Body of pancreas (tissue), 4 donors: ENCODE measurements at places on chromosomes 7 and 10. TPM values are rescaled to one million over a fixed set of nuclear protein-coding genes. Genes with fewer than 3 reads are reported as not detected.
A peak's percentile ranks its signal among the peaks of the same experiment; 100 is the strongest.

DNA sequence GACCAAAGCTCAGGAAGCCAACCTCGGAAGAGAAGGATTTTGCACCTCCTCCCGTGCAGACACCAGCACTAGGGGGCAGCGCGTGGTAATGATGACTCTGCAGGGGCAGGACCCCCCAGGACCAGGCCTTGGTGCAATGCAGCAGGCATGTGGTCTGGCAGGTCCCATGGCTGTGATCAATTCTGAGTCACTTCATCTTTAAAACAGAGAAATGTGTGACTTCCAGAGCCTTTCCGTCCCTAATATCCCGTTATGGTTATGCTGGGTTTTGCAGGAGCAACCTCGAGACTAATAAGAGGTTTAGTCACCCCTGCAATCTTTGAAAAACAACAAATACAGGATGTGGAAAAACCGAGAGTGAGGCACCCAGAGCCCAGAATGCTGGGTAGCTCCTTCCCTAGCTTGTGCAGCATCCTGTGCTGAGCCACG, 30.2 kb upstream of the GJD4 start:
- no peak for DNase-seq

DNA sequence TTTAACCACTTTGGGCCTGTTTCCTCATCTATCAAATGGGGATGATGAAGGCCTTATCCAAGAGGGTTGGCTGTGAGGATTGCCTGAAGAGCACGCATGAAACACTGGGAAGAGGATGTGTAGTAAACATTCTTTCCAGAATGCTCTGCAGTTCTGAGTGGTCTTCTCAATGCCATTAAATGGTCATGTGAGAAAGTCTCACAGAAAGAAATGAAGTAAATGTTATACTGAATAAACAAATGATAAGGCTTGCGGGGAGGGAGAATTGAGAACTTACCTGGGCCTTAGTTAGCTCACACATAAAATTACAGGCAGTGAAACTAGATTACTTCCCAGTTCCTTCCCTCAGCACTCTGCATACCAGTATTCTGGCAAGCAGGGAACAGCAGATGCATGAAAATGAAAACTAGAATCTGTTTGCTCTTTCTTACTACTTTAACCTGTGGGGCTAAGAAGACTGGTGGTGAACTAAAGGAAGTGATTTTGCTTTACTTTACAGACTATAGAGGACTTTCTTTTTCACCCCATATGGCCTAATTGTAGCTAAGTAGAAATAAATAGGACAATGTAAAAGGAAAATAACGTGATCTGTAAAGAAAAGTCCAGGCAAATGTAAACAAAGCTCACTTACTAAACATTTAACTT, 135.3 kb upstream of the CCDC6 start:
- DNase-seq = no peak

GRCh38 chr10:30349967-30350735, 1.1 kb upstream of the MTPAP start:
- no peak for DNase-seq

DNA sequence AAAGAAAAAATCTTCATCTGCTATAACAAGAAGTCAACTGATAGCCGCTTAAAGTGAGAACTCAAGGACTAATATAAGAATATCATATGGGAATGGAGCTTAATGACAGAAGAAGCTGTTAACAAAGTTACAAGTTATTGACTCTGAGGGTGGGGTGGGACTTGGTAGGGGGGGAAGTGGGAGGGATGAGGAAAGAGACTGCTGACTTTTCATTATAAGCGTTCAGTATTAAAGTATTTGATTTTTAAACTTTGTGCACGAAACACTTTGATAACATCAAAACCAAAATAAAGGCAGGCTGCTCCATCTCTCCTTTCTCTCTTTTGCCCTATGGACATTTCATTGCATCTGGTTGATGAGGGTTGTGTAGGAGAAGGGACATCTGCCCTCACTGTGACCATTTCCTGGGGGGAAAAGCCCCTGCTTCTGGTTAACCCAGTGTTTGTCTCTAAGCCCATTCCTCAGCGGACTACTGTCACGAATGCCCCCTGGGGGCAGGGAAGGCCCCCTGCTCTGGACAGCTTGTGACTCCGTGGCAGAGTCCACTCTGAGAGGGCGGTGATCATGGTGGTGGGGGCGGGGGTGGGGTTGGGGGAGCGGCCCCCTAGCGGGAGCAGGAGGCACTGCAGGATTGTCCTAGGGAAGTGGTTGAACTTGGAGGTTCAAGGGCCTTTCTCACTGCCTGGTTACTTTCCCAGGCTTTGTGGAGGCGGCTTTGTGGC, 17.4 kb downstream of the SLC13A4 start:
- no peak for DNase-seq

DNA sequence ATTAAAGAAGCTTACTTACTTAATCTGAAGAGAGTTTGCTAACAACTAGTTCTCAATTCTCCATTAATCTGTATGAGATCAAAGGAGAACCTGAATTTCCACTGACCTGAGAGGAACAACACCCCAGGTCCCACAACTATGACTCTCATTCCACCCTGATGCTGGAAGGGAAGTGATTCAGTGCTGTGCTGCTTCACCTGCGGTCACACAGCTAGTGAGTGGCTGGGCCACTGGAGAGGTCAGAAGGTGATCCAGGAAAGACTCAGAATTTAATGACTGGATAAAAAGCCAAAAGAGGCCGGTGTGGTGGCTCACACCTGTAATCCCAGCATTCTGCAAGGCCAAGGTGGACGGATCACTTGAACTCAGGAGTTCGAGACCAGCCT, 23.6 kb downstream of the SORBS1 start:
- DNase-seq = no peak

DNA sequence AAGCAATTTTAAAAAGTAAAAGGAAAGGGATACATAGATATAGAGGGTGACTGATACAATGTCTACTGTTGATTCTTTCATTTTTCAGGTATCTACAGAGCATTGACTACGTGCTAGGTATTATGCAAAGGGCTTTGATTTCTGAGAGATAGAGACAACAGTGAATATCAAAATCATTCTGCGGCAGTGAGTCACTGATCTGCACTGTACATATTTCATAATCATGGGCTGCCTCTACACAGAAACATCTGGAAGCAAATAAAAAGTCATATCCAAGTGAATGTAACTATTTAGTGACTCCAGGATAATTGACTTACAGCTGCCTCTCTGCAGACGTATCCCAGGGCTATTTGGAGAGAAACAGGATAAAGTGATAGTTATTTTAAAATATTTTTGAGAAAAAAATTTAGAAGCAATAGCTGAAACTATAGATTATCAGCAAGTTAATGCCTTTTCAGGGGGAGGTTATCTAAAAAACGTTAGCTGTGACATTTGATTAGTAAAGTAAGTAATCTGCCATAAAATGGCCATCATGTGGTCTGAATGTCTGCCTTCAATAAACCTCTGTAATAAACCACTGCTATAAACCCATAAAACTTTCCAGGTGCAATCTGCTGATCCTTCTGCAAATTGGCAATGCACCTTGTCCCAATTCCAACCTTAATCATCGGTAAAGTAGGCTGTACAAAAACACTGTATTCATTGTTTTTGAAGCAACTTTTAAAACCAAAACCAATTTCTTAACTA, 43.7 kb downstream of the CPXM2 start:
- no peak for DNase-seq

DNA sequence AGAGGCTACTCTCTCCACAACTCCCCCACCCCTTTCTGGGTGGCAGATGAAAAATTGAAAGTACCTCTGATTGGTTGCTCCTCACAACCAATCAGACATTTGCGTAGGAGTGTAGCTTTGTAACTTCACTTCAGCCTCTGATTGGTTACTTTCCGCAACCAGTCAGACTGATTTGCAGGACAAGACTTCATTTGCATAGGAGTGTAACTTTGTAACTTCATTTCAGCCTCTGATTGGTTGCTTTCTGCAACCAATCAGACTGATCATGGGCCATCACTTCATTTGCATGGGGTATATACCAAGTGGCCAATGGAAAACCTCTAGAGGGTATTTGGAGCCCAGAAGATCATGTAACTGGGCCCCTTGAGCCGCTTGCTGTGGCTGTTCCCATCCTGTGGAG, 25.6 kb downstream of the CDNF start:
- no peak for DNase-seq

- DNase-seq = no peak
These were observed 37.1 kb upstream of the SEC61G start for GRCh38 chr7:54796150-54796549.

DNA sequence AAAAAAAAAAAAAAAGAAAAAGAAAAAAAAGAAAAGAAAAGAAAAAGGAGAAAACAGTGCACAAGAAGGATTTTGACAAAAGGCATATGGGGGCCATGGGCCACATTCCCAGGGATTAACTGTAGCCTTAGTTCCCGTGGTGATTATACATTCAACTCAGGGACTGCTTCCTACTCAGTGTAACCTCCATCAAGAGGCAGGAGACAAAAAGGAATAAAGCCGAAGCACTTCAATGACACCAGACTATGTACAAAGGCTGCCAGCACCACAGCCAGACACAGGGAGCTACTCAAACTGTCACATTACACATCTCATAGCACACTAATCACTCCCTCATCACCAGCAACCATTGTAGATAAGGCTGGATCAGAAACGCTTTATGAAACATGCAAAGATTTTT, 5.1 kb upstream of the PMPCB start:
- no peak for DNase-seq

DNA sequence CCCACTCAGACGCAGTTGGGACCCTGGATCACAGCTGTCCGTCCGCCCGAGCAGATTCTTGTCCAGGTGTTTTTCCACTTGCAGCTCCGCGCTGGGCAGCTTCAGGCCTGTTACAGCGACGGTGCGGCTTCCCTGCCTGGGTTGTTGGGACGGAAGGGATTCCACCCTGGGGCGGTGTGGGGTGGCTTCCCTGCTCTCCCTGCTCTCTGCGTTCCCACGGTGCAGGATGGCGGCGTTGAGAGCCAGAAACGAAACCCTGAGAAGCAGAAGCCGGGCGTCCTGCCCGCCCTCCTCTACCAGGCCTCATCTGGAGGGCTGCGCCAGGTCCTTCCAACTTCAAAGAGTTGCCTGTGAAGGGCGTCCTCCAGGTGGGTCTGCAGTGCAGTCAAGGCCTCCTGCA, 194.4 kb downstream of the ADARB2 start:
- no peak for DNase-seq

DNA sequence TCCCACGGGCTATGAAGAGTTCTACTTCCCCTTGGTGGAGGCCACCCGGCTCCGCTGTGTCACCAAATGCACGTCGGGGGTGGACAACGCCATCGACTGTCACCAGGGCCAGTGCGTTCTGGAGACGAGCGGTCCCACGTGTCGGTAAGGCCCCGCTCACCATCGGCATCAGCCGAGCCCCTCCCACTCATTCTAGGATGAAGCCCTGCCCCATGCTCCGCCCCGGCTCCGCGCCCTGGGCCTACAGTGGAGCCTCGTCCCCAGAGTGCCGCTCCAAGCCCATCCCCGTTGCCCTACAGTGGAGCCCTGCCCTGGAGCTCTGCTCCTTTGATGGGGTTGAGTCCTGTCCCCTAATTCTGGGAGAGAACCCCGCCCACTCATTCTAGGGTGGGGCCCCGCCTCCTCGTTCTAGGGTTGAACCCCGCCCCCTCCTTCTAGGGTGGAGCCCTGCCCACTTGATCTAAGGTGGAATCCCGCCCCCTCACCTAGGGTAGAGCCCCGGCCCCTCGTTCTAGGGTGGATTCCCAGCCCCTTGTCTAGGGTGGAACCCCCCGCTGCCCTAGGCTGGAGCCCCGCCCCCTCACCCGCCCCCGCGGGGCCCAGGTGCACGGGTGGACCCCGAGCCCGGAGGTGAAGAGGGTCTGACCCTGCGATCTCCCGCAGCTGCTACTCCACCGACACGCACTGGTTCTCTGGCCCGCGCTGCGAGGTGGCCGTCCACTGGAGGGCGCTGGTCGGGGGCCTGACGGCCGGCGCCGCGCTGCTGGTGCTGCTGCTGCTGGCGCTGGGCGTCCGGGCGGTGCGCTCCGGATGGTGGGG, 3.4 kb upstream of the MUC12 start:
- peak; percentile 70 for DNase-seq

OR13A1 gene
- not detected for total RNA-seq

SPDYE5 gene
- not detected for total RNA-seq

KIAA1549 gene
- 5.3 TPM for total RNA-seq

TSPAN13 gene
- 50.8 TPM for total RNA-seq
